ENCODE measurements at places on chromosomes 4 and X. TPM values are rescaled to one million over a fixed set of nuclear protein-coding genes. Genes with fewer than 3 reads are reported as not detected.

DNA sequence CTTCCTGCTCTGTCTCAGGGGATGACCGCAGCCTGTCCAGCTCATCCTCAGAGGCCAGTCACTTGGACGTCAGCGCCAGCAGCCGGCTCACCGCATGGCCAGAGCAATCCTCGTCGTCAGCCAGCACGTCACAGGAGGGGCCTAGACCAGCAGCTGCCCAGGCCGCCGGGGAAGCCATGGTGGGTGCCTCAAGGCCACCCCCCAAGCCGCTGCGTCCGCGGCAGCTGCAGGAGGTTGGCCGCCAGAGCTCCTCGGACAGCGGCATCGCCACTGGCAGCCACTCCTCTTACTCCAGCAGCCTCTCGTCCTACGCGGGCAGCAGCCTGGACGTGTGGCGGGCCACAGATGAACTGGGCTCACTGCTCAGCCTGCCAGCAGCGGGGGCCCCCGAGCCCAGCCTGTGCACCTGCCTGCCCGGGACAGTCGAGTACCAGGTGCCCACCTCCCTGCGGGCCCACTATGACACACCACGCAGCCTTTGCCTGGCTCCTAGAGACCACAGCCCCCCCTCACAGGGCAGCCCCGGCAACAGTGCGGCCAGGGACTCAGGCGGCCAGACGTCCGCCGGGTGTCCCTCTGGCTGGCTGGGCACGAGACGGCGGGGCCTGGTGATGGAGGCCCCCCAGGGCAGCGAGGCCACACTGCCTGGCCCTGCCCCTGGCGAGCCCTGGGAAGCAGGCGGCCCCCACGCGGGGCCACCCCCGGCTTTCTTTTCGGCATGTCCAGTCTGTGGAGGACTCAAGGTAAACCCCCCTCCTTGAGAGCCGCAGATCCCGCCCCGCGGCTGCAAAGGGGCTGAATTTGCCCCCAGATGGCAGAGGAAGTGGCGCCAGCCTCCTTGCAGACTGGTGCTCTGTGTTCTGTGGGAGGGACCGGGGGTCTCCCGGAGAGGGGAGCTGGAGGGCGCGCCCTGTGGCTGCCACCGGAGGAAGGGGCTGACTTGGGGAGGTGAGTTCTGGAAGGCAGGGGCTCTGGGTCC is 29.9 kb downstream of the DOK7 start:
- DNase-seq = no peak

DNA sequence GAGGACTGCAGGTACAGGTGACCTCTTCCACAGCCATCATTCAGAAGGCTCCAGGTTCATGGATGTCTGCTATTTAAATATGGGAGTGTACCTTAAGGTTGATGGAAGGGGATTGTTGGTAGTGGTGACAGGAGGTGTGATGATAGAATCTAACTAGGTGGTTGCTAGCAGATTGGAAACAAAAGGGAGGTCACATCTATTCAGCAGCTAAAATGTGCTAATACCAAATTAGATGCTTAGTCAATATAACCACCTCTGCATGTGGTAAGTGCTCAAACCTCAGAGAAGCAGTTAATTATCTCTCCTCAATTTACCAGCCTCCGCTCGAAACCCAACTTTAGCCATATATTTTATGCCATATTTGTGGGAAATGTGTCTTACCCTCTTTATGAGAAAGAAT is 98.7 kb upstream of the CCSER1 start:
- no peak for DNase-seq

DNA sequence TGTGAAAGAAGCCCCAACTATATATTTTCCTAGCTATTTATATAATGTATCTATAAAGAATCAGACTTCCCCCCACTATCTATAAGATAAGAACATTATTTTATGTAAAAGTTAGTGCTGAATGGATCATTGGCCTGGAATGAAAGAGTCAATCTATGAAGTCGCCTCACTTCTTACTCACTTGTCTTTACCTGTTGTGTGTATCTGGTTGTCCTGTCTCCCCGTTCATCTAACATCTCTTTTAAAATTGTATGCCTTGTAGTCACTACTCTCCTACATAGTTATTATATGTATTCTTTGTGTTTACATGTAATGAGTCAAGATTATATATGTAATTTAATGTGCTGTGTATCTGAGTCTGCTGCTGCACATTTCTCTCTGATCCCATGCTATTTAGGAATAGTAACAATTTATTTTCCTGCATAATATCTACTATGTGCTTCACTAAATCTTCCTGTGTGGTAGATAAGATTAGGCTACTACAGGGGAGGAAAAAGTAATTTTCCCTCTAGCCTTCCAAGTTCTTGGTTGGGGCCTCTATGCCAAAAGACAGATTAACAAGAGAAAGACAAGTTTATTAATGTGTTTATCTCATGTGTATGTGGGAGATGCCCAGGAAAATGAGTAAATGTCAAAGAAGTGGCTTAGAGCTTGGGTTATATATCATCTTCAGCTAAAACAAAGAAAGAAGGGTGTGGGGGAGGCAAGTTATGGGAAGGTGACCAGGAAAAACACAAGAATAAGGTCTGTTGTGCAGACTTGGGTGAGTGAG is 77.6 kb upstream of the FRMPD4 start:
- DNase-seq = no peak

GAGE1 gene
- total RNA-seq = not detected

NDST3 gene
- total RNA-seq = not detected
